Fibroblast of lung (primary cell): ENCODE measurements at places on chromosomes 2 and 18. TPM values are rescaled to one million over a fixed set of nuclear protein-coding genes. Genes with fewer than 3 reads are reported as not detected.
A peak's percentile ranks its signal among the peaks of the same experiment; 100 is the strongest.

GRCh38 chr2:30136764-30137444 lies 9.9 kb upstream of the YPEL5 start:
- DNase-seq: no peak
- no peak overlapping the region for H3K4me3 ChIP-seq
- no peak overlapping the region for H3K27ac ChIP-seq
- peaks cover 5% of the 10 kb centered on the region for H3K27me3 ChIP-seq
- no peaks in the 10 kb centered on the region for H3K4me1 ChIP-seq

GRCh38 chr2:157420771-157421323 lies 23.0 kb downstream of the CYTIP start:
- H3K4me3 ChIP-seq: no peak overlapping the region
- no peaks in the 10 kb centered on the region for H3K36me3 ChIP-seq
- H3K27me3 ChIP-seq: no peaks in the 10 kb centered on the region
- peak; percentile 49 for DNase-seq

The L3MBTL4 gene
- 0.33 and 1.3 TPM in 2 replicates for total RNA-seq

The RGPD4 gene
- total RNA-seq: under 0.01 TPM in 1 of 2 replicates, not detected in the other

- peak; percentile 41 for DNase-seq
- H3K36me3 ChIP-seq: no peaks in the 10 kb centered on the region
- no peaks in the 10 kb centered on the region for H3K4me1 ChIP-seq
- peak overlapping the region; percentile 37 for H3K4me3 ChIP-seq
Measured at GRCh38 chr2:212777020-212777491, 238.5 kb upstream of the ERBB4 start.

The SLC30A3 gene
- total RNA-seq: under 0.01 TPM in 1 of 2 replicates, not detected in the other

The LRRTM4 gene
- total RNA-seq: not detected in 2 replicates

DNA sequence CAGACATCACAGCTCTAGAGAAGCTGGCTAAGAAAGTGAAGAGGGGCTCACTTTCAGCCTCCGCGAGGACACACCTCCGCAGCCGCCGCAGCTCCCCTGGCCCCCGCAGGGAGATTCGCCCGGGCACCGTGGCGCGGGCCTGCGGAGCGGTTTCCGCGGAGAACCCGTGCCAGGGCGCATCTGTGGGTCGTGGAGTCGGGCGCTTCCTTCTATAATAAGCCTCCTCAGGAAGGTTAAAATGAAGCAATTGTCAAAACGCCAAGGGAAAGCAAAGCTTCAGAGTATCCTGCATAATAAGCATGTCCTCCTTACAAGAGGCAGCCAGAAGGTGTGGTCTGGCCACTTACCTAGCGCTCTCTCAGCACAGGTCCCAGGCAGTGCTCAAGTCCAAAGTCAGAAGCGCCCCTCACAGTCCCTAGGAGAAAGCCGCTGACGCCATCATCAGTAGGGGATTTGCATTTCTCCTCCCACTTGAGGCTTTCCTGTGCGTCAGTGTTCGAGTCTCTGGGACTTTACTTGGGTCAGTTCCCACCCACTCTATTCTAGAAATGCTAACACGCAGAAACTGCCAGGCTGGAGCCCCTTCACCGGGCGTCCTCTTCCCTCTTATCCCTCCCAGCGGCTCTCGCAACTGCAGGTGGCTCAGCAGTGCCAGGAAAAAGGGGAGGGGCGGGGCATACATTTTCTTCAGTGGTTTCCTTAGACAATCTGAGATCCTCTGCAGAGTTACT lies at the start of gene STAT4:
STAT4 (minus strand) TSS at position 395 of the 731 bp plus-strand sequence. CDS start 2,791 bp downstream, outside the sequence.
- H3K4me3 ChIP-seq: peak within 1 kb of the TSS; percentile 54
- H3K4me1 ChIP-seq: no peaks in the 10 kb centered on the region
- DNase-seq: no peak
- no peak within 1 kb of the TSS for H3K27ac ChIP-seq
- H3K27me3 ChIP-seq: no peaks in the 10 kb centered on the region

- H3K27me3 ChIP-seq: no peaks in the 10 kb centered on the region
- peaks cover 5% of the 10 kb centered on the region for H3K4me1 ChIP-seq
- H3K27ac ChIP-seq: no peak overlapping the region
- peak; percentile 72 for DNase-seq
- H3K36me3 ChIP-seq: no peaks in the 10 kb centered on the region
Measured at GRCh38 chr2:45578056-45578843, 32.8 kb downstream of the SRBD1 start.

GRCh38 chr2:207813221-207813916 lies 43.7 kb upstream of the FZD5 start:
- H3K36me3 ChIP-seq: no peaks in the 10 kb centered on the region
- no peak overlapping the region for H3K4me3 ChIP-seq
- no peak overlapping the region for H3K27ac ChIP-seq
- H3K27me3 ChIP-seq: no peaks in the 10 kb centered on the region
- no peak for DNase-seq

- H3K36me3 ChIP-seq: no peaks in the 10 kb centered on the region
- peak; percentile 92 for DNase-seq
- no peaks in the 10 kb centered on the region for H3K27me3 ChIP-seq
- H3K4me3 ChIP-seq: no peak within 1 kb of the TSS
- no peak within 1 kb of the TSS for H3K27ac ChIP-seq
Measured at GRCh38 chr2:223601932-223602666, at the start of gene SCG2. Gene SCG2 (minus strand): TSS chr2:223602361. CDS start chr2:223599282, 3,079 bp downstream.

DNA sequence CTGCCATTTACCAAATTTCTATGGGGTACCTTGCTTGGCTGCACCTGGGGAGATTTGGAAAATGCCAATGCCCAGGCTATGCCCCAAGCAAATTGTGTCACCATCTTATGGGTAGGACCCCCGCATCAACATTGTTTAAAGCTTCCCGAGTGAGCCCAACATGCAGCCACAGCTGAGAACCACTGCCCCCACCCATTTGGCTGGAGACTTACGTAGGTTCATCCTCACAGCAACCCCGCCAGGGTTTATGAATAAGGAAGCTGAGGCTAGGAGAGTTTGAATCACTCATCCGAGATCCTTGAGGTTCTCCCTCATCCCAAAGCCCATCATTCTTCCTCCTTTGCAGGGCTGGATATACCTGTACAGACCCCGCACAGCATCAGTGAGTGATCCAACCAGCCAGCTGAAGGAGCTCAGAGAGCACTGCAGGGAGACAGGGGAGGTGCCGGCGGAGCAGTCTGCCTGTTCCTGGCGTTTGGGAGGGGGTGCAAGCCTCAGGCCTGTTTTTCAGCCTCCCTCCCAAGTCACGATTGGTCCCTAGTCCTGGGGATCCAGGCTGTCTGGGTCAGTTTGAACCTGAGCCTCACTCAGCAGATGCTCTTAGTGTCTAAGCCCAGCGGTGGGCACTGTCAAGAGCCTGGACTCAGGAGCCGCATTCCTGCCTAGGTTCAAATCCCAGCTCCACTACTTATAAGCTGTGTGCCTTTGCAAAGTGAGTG lies 164.9 kb downstream of the SMAD7 start:
- no peak overlapping the region for H3K4me3 ChIP-seq
- peaks cover 11% of the 10 kb centered on the region for H3K36me3 ChIP-seq
- H3K4me1 ChIP-seq: peaks cover 9% of the 10 kb centered on the region
- no peak overlapping the region for H3K27ac ChIP-seq
- H3K27me3 ChIP-seq: no peaks in the 10 kb centered on the region

The HAAO gene
- 2.8 and 4.1 TPM in 2 replicates for total RNA-seq

The VWC2L gene
- total RNA-seq: not detected in 2 replicates
